ENCODE measurements at places on chromosomes 5 and 9.

DNA sequence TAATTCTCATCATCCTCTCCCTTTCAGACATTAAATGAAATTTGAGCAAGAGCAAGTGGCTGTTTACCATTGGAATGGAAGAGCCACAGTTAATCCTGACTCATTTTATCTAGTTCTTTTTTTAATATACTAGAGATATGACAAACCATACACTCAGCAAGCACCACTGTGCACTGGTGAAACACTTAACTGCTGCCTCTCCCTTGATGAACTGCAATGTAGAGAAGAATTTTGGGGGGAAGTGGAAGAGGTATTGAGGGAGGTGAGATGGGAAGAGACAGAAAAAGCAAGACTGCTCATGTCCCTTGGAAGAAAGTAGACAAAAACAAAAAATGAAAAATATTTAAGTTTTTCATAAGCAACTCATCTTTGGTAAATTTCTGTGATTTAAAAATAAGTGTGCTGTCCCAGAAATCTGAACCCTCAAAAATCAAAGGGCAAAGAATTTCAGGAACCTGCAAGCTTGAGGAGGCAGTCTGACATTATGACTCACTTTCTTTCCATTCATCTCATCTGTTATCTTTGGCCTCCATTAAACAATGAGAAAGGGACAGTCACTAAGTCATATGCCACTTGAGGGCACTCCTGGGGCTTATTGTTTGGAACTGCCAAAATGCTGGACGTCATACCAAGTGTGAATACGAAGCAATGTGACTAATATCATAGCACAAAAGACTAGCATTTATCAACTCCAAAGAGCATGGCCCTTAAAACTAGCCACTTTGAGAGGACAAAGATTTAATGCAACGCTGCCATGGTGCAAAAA is 566.8 kb upstream of the DMAC1 start:
- DNase-seq, result no peak

GRCh38 chr9:1637401-1637800 is 377.7 kb upstream of the SMARCA2 start:
- DNase-seq, result no peak

DNA sequence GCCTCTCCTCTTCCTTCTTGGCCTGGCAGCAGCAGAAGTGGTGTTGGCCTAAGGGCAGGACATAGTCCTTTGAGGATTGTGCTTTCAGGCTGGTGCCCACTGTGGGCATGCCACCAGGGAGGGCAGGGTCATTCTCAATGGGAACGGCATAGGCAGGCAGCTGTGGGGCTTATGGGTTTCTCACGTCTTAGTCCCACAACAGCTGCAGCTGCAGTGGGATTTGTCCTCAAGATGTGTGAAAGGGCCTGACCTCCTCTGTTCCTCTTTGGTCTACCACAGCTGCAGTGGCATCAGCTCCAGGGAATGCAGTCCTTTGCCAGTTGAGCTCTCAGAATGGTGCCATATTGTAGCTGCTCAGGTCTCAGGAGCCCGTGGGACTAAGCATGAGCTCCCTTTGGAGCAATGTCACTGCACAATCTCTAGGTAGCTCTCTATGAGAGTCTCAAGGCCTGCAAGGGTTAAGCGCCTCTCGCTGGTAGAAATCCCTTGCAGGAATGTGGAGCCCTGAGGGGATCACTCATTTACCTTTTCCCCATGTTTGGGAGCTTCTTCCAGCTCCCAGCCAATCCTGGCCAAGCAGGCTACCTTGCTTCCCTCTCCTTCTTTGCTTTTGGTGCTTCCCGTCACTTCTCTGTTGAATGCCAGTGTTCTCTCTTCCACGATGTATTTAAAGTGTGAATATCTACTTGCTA is 104.8 kb downstream of the GNA14 start:
- no peak for DNase-seq

DNA sequence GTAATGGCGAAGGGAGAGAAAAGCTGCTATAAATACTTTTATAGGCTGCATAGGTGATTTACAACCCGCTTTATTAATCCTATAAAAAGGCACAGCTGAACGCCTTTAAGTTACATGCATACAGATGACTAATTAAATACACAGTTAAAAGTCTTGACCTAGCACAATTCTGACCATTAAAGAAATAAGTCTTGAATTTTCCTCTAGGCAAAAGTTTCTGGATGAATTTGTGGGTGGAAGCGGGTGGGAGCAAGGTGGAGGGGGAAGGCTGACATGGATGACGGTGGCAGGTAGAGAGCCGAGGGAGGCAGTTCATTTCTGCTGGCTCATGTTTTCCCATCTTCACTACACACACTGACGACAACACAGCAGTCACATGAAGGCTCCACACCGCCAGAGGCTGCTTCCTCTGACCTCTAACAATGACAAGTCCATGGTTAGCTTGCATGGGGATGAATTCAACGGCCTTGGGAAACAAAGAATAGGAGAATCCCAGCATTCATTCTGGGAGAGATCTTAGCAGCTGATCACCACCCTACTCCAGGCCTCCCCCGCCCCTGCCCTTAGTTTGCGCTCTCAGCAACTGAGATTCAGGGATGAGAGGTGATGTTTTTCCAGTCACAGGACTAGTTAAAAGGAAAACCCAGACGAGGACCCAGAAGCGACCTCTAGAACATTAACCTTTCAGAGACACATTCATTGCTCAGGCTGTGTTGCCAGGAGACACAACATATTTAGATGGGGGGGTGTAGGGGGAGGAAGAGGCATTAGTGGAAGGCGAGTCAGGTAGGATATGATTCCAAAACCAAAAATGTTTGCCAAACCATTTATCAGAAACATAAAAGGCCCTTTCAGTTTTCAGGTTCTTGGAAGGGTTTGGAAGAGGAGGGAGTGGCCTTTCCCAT is 329.3 kb downstream of the PIK3R1 start:
- DNase-seq, result no peak

DNA sequence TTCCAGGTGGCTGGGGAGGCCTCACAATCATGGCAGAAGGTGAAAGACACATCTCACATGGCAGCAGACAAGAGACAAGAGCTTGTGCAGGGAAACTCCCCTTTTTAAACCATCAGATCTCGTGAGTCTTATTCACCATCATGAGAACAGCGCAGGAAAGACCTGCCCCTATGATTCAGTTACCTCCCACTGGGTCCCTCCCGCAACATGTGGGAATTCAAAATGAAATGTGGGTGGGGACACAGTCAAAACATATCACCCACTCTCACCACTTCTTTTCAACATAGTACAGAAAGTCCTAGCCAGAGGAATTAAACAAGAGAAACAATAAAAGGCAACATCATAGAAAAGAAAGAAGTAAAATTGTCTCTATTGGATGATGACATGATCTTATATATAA is 223.4 kb upstream of the SLC24A2 start:
- DNase-seq, result peak; percentile 51

- DNase-seq, result no peak
Observed at GRCh38 chr9:93898502-93899426, 56.4 kb downstream of the BARX1 start.

GRCh38 chr5:57246426-57246825 is 72.6 kb downstream of the GPBP1 start:
- DNase-seq, result no peak

GRCh38 chr5:155270725-155271124 is 257.2 kb downstream of the KIF4B start:
- no peak for DNase-seq

- DNase-seq, result peak; percentile 71
Observed at GRCh38 chr5:126449751-126450271, 26.6 kb downstream of the GRAMD2B start.

DNA sequence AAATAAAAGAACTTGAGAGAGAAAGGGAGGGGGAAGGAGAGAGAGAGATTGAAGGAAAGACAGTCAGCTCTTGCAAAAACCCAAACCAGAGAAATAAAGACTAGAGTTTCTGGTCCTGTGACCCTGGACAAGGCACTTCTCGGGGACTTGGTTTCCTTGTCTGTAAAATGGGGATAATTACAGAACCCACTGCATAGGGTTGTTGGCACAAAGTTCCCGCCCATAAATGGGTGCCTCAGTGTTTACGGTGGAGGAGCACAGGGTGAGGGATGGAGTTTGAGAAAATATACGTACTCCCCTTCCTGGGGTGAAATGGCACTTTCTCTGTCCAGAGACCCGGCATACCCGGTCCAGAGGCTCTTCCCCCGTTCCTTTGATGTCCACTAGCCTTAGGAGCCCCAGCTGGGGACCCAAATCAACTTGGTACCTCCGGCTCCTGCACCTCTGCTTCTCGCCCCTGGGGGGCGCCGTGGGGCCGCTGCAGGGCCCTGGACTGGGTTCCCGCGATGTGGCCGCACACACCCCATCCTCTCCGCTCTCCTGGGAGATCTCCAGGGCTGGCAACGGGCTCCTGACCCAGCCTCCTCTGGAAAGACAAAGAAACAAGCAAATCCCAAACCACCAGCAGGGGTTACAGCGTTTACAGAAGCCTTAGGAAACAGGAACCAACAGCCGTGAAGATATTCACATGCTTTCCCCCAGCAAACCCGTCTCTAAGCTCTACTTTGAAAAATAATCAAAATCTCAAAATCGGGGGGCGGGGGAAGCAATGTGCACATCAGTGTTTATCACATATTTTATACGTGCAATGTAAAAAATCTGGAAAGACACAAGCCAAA is 26.3 kb downstream of the PTGES start:
- peak; percentile 61 for DNase-seq

DNA sequence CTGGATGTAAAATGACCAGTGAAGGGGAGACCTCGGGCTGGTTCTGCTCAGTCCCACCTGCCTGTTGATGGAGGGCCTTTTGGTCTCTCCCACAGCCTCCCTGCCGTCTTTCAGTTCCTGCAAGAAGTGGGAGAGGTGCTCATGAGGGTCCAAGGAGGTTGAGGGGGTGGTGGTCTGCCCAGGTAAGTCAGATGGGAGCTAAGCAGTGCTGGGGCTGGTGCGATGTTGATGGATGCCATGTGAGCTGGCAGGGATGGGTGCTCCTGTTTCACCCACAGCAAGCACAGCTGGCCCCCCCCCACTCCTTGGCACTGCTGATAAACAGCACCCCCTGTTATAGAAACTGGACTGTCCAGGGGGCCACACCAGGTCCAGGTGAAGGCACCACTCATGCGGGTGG is 145.6 kb downstream of the NSG2 start:
- no peak for DNase-seq

GRCh38 chr5:59722874-59723273 is 170.7 kb downstream of the PDE4D start:
- no peak for DNase-seq

DNA sequence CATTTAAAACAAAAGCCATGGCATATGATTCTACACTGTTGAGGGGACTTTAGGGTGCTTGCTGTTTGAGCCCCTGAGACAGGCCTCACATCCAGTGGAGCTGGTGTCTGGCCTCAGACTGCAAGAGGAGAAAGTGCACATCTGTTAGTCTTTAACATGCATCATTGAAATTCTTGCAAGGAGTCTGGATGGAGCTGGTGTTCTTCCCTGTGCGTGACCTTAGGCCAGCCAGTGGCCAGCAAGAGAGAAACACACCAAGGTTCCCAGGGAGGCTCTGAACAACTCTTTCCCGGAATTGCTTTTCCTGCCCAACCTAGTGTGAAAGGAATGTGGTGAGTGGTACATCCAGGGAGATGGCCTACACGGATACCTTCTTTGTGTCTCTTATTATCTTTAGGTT is 282.8 kb upstream of the TNC start:
- DNase-seq, result no peak

GRCh38 chr5:101278011-101278687 is 375.1 kb upstream of the ST8SIA4 start:
- no peak for DNase-seq

DNA sequence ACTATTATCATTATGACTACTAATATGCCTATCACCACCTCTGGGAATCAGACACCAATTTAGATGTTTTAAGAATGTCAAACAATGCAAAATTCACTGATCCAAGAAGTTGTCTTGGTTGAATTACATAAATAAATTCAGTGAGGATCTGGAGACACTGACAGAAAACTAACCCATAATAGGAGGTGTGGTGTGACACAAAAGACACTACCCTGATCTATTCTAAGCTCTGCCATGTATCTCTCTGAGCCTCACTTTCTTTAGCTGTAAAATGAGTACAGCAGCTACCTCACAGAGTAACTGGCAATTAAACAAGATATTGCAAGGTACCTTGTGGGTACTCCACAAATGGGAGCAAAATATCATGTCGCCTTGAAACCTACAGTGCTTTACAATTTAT is 7.5 kb downstream of the CDK5RAP2 start:
- no peak for DNase-seq

GRCh38 chr5:112958093-112959088 is 18.2 kb upstream of the DCP2 start:
- no peak for DNase-seq

Measured in stimulated activated CD4-positive, alpha-beta T cell treated with anti-CD3 and anti-CD28 coated beads, Interleukin-4, amount 100 ng/mL, for 24 hours (primary cell).